ENCODE measurements at places on chromosomes 4 and X.

DNA sequence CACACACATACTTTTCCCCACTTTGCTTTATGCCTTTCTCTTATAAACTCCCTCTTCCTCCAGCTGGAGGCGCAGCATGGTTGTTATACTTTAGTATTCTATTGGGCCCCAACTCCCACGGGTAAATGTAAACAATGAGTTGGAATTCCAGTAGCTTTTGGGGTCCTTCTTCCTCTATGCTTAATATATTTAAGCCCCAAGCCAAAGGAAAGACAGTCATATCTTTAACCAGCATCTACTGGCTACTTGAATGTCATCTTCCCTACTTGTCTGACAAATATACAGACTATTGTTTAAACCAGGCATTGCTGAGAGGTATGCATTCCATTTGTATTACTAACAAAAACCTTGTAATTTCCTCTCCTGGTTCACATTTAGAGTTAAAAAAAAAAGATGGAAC lies 72.9 kb downstream of the WDR19 start:
- no peak for DNase-seq

GRCh38 chr4:148034813-148035212 lies 302.9 kb downstream of the ARHGAP10 start:
- no peak for DNase-seq

DNA sequence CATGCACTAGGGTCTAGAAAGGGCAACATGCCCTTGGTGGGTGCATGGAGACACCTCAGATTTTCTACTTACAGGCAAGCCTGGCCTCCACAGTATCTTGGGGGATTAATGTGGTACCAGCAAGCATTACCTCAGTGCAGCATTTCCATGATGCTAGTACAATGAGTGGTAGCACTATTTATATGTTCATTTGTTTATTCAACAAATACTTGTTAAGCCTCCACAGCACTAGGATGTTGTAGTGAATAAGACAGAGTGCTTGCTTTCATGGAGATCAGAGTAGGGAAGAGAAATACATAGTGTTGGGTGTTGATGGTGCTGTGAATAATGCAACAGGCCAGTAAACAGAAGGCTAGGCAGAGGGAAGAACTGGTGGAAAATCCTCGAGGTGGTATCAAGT lies 133.4 kb downstream of the KLHL8 start:
- DNase-seq = no peak

- no peak for DNase-seq
These were observed 330.4 kb upstream of the NWD2 start for GRCh38 chr4:36914106-36914505.

GRCh38 chr4:93605163-93605562 lies 223.4 kb upstream of the ATOH1 start:
- no peak for DNase-seq

GRCh38 chr4:180665481-180665880 lies 1577.7 kb upstream of the TENM3 start:
- DNase-seq = no peak

DNA sequence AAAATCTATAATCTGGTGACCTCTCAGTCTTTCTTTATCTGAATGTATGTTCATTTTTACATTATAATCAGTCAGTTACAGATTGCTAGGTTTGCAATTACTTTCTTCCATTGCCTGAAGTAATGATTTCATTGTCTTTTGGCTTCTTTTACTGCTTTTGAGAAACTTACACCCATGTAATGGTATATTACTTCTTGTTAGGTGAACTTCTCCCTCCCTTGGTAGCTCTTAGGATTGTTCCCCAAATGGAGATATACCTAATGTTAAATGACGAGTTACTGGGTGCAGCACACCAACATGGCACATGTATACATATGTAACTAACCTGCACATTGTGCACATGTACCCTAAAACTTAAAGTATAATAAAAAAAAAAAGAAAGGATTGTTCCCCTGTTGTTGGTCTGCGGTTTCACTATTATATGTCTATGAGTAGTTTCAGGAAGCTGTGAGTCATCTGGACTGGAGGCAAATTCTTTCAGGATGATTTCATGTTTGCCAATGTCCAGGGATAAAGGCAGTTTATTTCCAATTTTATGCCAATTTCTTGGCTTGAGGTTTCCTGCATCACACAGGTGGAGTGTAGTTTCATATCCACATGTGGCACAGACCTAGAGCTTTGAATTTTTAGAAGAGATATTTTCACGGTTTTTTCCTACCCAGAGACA lies 21.8 kb downstream of the SPANXC start:
- DNase-seq = peak; percentile 62

GRCh38 chrX:144681501-144681900 lies 565.8 kb upstream of the SPANXN1 start:
- no peak for DNase-seq

- DNase-seq = no peak
These were observed 82.3 kb upstream of the CD99 start for GRCh38 chrX:2608638-2609430.

DNA sequence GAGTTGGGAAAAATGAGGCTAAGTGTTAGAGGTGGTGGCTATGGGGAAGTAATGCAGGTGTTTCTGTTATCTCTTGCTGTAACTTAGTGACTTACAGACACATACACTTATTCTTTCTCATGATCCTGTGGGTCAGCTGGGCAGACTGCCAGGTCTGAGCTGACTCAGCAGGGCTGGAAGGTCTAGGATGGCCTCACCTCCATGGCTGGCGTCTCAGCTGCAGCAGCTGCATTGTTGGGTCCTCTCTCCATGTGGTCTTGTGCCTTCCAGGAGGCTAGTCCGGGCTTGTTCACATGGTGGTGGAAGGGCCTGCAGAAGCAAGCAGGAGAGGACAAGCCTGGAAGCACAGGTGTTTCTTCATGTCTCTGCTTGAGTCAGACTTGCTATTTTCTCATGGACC lies 172.7 kb downstream of the NHS start:
- DNase-seq = peak; percentile 85

- no peak for DNase-seq
These were observed 13.6 kb downstream of the RGS12 start for GRCh38 chr4:3306450-3306849.

GRCh38 chr4:57061395-57061794 lies 48.8 kb downstream of the IGFBP7 start:
- DNase-seq = no peak

DNA sequence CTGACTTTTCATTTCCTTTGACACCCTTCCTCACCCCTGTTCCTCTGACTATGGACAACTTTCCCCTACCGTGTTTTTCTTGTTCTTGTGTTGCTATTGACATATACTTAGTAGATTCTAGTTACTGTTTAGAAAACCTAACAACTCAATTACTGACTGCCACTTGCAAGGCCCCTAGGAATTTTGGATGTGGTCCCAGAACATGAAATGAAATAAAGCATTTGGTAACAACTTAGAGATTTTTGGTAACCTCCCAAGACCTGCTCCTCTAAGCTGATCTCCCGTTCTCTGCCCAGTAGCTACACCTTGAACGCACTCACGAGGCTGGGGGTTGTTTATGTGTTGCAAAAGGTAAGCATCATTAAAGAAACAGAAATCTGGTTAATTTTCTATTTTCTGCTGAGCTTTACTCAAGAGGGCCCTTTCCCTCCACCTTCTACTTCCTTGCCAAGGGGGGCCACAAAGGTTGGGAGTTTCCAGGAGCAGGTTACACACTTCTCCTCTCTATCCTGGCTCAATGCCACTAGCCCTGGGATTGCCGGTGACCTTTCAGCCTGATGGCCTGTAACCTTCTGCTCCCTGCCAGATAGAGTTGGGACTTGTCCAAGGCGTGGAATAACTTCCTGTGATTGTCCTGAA lies 20.5 kb downstream of the GAB3 start:
- DNase-seq = no peak

DNA sequence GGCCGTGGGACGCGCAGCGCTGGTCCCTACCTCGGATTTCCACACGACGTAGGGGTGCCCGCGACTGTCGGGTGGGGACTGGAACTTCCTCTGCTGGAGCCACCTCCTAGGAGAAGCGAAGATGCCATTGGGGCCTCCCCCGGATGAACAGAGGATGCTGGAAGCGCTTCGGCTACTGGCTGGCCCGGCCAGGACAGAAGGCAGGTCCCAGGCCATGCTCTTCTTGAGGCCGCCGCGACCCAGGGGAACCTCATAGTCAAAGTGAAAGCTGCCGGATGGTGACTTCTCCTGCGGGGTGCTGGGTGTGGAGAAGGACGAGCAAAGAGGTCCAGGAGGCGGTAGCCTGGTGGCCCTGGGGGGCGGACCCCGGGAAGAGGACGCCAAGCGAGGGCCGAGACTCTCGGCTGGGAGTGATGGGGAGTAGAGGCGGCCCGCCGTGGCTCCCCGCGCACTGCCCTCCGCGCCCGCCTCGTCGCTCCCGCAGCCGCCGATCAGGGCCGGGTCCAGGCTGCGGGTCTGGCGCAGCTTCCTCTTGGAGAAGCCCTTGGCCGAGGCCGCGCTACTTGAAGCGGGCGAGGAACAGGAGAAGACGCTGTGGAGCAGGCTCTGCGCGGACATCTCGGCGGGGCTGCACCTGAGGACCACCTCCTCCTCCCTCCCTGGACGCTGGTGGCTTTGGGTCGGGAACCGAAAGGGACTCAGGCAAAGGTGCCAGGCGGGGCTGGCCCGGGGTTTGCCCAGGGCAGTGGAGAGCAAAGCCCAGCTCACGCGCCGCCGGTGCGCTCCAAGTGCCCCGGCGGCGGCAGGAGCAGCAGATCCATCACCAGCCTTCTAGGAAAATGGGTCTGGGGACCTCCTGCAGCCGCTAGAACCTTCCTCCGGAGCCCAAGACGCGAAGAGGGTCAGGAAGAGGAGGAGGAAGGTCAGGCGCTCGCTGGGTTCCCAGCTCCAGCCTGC lies 1.2 kb downstream of the ARHGAP6 start:
- DNase-seq = peak; percentile 11

GRCh38 chrX:46588263-46588662 lies 14.7 kb downstream of the CHST7 start:
- DNase-seq = no peak

DNA sequence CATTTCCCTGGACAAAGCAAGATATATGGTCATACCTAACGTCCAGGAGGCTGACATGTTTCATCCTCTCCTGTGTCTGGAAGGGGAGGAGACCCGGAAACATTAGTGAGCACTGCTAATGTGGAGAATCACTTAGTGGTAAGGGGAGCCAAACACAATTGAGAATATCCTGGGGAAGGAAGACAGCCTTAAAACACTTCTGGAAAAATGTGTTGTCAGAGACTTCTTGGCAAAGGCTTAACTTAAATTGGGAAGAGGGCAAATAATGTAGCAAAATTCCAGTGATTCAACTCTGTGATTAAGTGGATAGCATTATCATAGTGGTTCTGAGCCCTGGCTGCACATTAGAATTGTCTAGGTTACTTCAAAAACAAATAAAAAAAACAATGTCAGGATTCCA lies 39.5 kb downstream of the SPARCL1 start:
- no peak for DNase-seq

DNA sequence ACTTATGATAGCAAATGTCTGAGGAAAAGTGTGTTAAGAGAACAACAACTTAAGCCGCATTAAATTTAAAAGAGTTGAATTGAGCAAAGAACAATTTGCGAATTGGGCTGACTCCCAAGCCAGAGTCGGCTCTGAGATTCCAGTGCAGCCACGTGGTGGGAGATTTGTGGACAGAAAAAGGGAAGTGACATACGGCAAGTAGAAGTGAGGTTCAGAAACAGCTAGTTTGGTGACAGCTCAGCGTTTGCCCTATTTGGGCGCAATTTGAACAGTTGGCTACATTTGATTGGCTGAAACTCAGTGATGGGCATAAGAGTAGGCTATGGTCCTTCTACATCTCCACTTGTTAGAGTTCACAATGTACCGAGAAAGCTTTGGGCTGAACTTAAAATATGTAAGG lies 124.0 kb downstream of the PRKX start:
- no peak for DNase-seq

DNA sequence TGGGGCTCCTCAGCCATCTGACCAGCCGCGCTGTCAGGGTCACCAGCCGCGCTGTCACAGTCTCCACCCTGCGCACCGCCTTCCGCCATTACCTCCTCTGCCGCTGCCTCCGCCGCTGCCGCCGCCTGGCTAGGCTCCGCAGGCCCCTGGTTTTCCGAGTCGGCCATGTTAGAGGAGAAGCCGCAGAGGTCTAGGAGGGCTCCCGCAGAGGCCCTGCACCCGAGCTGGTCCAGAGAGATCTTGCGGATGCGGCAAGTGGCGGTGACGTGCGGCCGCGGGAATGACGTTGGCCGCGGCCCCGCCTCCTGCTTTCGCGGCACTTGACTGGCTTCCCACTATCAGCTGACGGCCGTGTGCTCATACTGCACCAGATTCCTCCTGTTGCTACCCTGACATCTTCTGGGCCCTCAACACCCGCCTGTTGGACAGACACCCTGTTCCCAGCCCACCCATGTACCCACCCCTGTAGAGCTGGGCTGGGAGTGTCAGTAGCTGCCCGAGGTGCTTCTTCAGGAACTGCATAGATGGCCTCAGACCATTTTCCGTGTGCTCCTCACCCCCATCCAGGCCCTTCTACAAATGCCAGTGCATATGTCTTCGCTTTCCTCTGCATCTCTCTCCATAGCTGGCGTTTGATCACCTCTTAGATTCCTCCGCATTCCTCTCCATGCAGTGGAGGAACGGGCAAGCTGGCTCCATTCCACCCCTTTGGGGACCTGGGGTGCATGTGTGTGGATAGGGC lies at the start of gene NAP1L5:
Gene NAP1L5, minus strand, starts transcription at position 242 of the 742 bp plus-strand sequence. Its CDS starts 75 bp downstream, at position 167.
- DNase-seq = no peak

DNA sequence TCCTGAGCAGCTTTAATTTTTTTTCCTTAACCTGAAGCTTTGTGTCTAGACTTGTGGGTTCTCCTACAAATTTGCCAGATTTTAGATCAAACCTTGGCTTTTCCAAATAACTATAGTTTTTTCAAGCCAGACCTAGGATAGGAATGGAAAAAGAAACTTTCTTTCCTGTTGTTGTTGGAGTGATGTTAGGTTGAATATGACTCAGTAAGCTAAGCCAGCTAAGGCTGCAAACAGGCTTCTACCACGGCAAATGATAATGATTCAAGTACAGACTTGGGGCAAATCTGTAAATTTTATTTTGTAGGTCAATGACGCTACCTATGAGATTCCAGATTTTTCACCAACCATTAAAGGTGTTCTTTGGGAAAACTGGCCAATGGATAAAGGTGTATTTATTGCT lies 45.6 kb downstream of the WDR19 start:
- no peak for DNase-seq

DNA sequence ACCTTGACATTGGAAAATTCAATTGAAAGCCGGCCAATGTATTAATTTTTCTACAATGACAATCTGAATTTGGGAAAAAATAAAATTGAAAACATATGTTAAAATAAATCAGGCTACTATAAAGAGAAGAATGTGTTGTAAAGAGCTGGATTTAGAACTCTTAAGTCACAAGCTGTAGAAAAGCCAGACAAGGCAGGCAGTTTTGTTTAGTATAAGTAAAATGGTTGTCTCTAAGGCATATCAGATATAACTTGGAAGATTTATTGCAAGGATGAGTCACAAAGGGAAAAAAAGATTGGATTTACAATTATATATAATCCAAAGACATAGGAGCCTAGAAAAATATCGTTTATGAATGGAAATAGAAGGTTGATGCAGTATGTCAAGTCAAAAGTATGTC lies 549.1 kb upstream of the EPHA5 start:
- DNase-seq = no peak

GRCh38 chr4:3415471-3416141 lies 26.2 kb upstream of the HGFAC start:
- DNase-seq = no peak

- DNase-seq = peak; percentile 75
These were observed 201.3 kb downstream of the RBM46 start for GRCh38 chr4:154982187-154983047.

Measured in DMS53 (cell line).